ENCODE measurements at places on chromosomes 16 and 17.

DNA sequence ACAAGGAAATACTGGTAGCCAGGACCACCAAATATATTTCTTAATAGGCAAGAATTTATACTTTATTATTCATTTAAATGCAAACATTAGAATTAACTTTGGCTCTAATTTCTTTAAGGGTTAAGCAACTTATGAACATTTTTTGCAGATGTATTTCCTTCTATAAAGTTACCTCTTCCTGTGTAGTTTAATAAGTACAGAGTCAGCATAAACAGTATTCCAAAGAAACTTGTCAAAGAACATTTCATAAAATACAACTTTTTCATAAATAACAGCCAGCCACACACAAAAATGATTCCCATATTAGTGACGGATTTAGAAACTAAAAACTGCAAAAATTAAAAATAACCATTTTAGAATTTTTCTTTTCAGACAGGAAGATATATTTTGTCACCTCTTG is 723.2 kb downstream of the KCNJ2 start:
- DNase-seq, result no peak

DNA sequence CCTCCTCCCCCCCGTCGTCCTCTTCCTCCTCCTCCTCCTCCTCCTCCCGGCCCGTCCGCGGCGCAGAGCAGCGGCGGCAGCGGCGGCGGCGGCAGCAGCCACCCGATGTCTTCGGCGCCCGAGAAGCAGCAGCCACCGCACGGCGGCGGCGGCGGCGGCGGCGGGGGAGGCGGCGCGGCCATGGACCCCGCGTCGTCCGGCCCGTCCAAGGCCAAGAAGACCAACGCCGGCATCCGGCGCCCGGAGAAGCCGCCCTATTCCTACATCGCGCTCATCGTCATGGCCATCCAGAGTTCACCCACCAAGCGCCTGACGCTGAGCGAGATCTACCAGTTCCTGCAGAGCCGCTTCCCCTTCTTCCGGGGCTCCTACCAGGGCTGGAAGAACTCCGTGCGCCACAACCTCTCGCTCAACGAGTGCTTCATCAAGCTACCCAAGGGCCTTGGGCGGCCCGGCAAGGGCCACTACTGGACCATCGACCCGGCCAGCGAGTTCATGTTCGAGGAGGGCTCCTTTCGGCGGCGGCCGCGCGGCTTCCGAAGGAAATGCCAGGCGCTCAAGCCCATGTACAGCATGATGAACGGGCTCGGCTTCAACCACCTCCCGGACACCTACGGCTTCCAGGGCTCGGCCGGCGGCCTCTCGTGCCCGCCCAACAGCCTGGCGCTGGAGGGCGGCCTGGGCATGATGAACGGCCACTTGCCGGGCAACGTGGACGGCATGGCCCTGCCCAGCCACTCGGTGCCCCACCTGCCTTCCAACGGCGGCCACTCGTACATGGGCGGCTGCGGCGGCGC is at the start of gene FOXF1:
Gene FOXF1 (plus strand): TSS at position 63 of the 797 bp plus-strand sequence. CDS start 43 bp downstream, at position 106.
- DNase-seq, result no peak

- no peak for DNase-seq
These were observed 2.4 kb downstream of the ZNF469 start for GRCh38 chr16:88385112-88385594.

- DNase-seq, result no peak
These were observed 18.4 kb upstream of the STAC2 start for GRCh38 chr17:39244016-39244599.

GRCh38 chr16:19219836-19220235 is 51.8 kb downstream of the SYT17 start:
- no peak for DNase-seq

DNA sequence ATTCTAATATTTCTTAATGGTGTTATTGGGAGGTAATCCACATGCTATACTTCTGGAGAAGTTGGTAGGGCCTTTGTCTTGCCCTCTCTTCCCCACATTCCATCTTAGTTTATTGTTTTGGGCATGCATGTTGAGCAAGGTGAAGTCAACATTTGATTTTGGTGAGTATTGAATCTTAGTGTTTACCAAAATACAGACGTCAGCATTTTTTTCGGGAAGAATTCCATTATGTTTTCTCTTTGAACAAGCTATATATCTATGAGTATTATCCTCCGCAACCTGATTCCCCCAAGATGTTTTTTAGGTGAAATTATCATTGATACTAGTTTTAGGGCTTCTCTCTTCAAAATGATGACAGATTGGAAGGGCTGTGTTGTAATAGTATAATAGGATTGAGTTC is 47.4 kb upstream of the SHISA9 start:
- no peak for DNase-seq

GRCh38 chr16:60230666-60231065 is 1496.5 kb upstream of the GOT2 start:
- DNase-seq, result no peak

- DNase-seq, result no peak
These were observed 30.4 kb downstream of the KDM8 start for GRCh38 chr16:27233731-27234130.

DNA sequence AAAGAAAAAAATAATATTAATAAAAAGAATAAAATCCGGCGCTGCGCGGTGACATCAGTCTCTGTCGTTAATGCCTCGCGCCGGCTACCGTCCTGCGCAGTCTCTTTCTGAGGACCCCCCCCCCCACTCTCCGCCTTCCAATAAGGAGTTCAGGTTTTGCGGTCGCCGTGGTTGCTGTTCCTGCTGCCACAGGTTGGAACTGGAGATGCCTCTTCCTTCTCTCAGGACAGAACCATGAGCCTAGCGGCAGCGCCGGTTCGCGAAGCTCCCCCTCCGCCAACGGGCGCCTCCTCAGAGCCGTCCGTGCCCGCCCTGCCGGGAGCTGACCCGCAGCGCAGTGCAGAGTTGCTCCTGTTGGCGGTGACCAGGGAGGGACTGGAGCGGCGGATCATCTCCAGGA is 2093.4 kb downstream of the TP53TG3F start:
- DNase-seq, result no peak

GRCh38 chr16:47213761-47214440 is 70.2 kb upstream of the NETO2 start:
- DNase-seq, result no peak

GRCh38 chr17:38425031-38425430 is 3.2 kb upstream of the ARHGAP23 start:
- DNase-seq, result no peak

DNA sequence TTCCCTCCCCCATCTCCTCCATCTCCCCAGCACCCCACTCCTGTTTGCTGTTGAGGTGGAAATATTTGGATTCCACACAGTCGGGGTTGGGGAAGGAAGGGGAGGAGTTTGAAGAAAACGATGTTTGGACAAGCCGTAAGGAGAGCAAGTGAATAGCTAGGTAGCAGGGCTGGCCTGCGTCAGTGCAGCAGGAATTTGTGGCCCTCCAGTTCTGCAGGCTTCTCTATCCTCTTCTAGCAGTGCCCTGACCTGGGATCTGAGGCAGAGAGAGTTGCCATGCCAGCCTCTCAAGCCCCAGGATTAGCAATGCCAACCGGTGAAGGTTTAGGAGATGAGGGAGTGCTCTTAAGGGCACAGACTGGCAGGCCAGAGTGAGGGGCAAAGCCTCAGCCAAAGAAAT is 12.5 kb downstream of the TLCD2 start:
- no peak for DNase-seq

All from CD4-positive, alpha-beta T cell treated with Interferon alpha-2 for 1 hour (primary cell).